Stomach (tissue), 19 donors: ENCODE measurements at places on chromosomes 6 and 20. TPM values are rescaled to one million over a fixed set of nuclear protein-coding genes. Genes with fewer than 3 reads are reported as not detected.

The ULBP3 gene
- total RNA-seq = not detected

- H3K27ac ChIP-seq = no peak overlapping the region
- no peak overlapping the region for H3K4me3 ChIP-seq
- no peaks in the 10 kb centered on the region for H3K27me3 ChIP-seq
- DNase-seq = no peak
Observed at GRCh38 chr20:17619351-17620093, 49.6 kb downstream of the DSTN start.

- H3K4me1 ChIP-seq = no peaks in the 10 kb centered on the region
- H3K4me3 ChIP-seq = no peak overlapping the region
- no peak overlapping the region for H3K27ac ChIP-seq
- no peaks in the 10 kb centered on the region for H3K27me3 ChIP-seq
- DNase-seq = no peak
Observed at GRCh38 chr6:89536231-89536630, 102.3 kb downstream of the LYRM2 start.

DNA sequence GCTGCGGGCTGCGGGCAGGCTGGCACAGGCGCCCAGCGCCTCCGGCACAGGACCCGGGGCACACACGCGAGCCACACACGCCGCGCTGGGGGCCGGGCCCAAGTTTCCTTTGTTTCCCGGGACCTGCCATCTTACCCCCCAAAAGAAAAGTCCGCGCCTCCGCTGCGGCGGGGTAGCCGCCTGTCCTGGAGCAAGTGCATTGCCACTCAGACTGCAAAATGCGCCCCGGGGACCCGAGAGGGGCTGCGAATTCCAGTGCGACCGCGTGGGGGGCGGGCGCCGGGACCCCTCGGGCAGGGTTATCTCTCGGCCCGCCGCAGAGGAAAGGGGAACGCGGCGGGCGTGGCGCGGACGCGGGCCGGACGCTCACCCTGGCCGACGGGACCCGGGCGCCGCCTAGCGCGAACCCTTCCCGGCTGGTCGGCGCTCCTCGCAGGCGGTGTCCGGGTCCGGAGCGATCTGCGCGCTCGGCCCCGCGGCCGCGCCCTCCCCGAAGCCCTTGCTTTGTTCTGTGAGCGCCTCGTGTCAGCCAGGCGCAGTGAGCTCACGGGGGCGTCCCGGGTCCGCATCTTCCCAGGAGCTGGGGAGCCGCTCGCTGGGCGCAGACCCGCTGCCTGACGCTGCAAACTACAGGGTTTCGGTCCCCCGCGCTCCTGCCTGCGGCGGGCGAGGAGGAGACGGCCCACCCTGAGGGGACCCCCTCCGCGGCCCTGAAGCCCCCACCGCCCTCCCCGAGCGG, 639 bp upstream of the CD24 start:
- peak overlapping the region; percentile 92 for H3K27ac ChIP-seq
- H3K36me3 ChIP-seq = no peaks in the 10 kb centered on the region
- peak; percentile 75 for DNase-seq

- H3K36me3 ChIP-seq = peaks cover 62% of the 10 kb centered on the region
- peak overlapping the region; percentile 1 for H3K27ac ChIP-seq
- no peaks in the 10 kb centered on the region for H3K27me3 ChIP-seq
- H3K4me3 ChIP-seq = no peak overlapping the region
- no peak for DNase-seq
- peaks cover 14% of the 10 kb centered on the region for H3K4me1 ChIP-seq
Observed at GRCh38 chr20:32832664-32833063, 12.9 kb downstream of the MAPRE1 start.

The PSORS1C1 gene
- total RNA-seq = 2.7 TPM
